ENCODE measurements at places on chromosomes 3 and 15. TPM values are rescaled to one million over a fixed set of nuclear protein-coding genes. Genes with fewer than 3 reads are reported as not detected.

DNA sequence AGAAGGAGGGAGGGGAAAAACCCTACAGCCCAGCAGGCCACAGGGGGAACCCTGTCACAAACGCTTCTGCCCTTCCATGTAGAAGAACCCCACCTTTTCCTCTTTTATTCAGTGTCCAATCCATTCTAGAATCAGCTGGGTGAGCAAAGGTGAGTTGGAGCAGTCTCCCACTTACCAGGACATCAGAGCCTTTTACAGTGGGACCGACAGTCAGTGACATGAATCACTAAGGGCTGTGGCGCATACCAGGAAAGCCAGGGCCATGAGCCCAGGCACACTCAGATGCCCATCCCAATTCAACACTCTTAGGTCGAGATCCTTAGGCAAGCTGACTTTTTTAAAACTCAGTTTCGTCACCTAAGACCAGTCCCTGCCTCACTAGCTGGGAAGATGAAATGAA is 146.1 kb downstream of the AQP9 start:
- DNase-seq: no peak

DNA sequence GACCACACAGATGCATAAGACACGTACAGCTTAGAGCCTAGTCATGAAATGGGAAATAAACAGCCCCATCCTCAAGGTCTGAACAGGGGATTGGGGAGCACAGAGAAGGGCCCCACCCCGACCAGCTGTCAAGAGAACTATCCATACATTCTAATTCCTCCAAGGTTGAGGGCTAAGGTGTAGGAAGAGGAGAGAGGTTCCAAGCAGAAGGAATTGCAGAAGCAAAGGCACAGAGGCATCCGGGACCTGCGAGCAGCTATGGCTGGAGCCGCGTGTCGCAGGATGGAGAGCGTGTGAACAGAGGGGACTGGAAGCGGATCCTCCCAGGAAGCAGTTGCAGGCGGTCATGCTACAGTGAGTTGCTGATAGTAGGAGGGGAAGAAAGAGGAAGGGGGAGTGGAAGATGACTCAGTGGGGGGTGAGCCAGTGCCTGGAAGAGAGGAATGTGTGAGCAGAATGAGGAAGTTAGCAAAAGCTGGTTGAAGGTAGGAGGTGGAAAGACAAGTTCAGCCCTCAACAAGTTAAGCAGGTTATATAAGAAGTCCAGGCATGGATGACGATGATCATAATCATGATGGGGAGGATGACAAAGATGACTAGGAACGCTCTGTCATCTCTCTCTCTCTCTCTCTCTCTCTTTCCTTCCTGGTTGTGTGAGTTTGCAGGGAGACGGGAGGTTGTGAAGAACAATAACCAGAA is 89.7 kb downstream of the LIPC start:
- DNase-seq: no peak

DNA sequence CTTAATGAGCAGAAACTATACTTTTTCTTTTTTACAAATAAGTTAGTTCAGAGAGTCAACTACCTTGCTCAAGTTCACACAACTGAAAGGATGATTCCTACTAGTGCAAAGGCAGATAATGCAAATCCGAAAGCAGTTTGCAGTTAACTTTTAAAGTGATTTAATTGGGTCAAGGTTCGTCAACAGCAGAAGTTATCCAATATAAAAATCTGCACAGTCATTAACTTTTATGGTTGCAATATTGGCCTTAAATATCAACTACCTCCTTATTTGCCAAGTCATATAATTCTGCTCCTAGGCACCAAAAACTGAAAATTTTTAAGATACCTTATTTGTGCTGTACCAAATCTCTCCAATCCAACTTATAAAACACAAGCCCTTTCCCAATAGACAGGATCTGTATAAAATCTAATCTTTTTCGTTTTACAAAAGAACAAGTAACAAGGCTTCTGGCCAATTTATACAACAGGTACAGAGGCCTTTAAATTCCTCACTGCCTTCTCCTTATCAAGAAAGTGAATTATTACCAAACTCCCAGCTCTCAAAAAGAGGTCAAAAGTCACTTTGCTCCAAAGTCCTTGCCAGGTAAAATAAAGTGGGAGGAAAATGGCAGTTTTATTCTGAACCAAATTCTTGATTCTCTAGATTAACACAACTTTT is 416.6 kb upstream of the NECTIN3 start:
- no peak for DNase-seq

- no peak for DNase-seq
Measured at GRCh38 chr15:65653801-65654521, 32.2 kb downstream of the SLC24A1 start.

DNA sequence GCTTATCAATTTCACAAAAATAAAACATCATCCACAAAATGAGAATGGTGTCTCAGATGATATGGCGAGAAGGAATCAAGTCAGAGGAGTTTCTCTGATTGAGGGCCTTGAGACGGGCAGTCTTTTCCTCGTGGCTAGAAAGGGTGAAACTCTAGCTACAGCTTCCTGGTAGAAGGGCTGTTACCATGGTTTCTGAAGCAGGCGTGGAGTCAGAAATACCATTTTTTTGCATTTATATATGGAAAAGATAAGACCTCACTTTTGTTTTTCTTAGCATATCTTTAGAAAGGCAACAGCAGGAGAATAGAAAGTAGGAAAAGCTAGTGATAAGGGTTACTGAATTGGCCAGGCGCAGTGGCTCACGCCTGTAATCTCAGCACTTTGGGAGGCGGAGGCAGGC is 17.3 kb upstream of the SAMD7 start:
- no peak for DNase-seq

Gene LRRC31
- total RNA-seq: not detected

Gene GALK2
- 34.5 TPM for total RNA-seq
